HepG2 (cell line): ENCODE measurements at places on chromosomes 16 and 17. TPM values are rescaled to one million over a fixed set of nuclear protein-coding genes. Genes with fewer than 3 reads are reported as not detected.

Gene C17orf78
- not detected in 2 replicates for total RNA-seq

GRCh38 chr17:64138441-64138840 is 8.5 kb upstream of the ERN1 start:
- DNase-seq: no peak

DNA sequence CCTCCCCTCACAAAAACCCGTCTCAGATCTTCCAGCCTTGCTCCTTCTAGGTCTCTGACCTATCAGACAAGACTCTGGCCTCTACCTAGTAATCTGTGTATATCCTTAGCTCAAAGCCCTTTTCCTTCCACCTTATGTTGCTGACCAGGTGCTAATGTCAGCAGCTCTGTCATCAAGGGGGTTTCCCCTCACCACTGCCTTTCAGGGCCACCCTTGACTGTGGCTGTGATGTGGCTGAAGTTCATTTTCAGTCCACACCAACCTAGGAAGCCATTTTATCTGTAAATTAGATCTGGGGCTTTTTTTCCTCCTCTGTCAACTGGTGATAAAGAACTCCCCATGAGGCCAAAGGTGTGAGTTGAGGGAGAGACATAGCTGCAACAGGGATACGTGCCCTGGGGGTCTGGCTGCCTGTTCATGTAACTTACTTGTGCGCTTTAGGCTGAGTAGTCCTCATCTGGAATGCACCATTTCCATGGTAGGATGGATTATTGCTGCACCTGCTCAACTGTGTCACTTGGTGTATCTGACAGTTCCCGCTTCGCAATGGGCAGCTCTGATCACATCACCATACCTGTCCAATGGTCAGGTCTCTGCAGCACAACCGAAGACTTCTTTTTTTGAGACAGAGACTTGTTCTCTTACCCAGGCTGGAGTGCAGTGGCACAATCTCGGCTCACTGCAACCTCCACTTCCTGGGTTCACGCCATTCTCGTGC is 14.7 kb upstream of the RUNDC3A start:
- no peak for DNase-seq

Gene CCDC78
- 0.53 TPM in 1 of 2 replicates, not detected in the other for total RNA-seq

Gene KRT14
- total RNA-seq: not detected in 2 replicates

- no peak for DNase-seq
Measured at GRCh38 chr17:28366605-28367004, 1.6 kb upstream of the SEBOX start.

DNA sequence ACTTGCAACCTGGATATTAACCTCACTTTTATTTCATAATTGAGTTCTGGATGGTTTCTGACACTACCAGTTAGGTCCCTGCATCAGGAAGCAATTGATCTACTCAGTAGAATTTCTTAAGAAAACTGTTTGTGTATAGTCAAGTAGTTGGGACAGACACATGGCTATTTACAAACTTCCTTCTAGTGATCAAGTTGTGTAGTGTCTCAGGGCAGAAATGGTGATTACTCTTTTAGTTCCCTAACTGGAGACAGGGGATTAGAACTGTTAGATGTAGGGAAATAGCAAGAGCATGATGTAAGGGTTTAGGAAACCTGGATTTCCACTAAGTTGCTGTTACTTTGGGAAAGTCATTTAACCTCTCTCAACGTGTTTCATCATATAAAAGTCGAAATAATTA is 30.4 kb downstream of the TMEM100 start:
- DNase-seq: no peak

- DNase-seq: no peak
Measured at GRCh38 chr16:84874553-84874952, 54.8 kb downstream of the CRISPLD2 start.

- no peak for DNase-seq
Measured at GRCh38 chr16:50531359-50531758, 16.8 kb upstream of the NKD1 start.

GRCh38 chr16:67242138-67242730 is 5.0 kb downstream of the FHOD1 start:
- DNase-seq: no peak

Gene RNF222
- total RNA-seq: not detected in 2 replicates

- no peak for DNase-seq
Measured at GRCh38 chr16:49464877-49465504, 91.4 kb downstream of the C16orf78 start.

Gene PRKCB
- total RNA-seq: not detected in 2 replicates

GRCh38 chr17:81272616-81273015 is 22.5 kb downstream of the SLC38A10 start:
- DNase-seq: no peak

GRCh38 chr16:47873434-47873833 is 282.4 kb downstream of the ABCC12 start:
- peak; percentile 11 for DNase-seq

DNA sequence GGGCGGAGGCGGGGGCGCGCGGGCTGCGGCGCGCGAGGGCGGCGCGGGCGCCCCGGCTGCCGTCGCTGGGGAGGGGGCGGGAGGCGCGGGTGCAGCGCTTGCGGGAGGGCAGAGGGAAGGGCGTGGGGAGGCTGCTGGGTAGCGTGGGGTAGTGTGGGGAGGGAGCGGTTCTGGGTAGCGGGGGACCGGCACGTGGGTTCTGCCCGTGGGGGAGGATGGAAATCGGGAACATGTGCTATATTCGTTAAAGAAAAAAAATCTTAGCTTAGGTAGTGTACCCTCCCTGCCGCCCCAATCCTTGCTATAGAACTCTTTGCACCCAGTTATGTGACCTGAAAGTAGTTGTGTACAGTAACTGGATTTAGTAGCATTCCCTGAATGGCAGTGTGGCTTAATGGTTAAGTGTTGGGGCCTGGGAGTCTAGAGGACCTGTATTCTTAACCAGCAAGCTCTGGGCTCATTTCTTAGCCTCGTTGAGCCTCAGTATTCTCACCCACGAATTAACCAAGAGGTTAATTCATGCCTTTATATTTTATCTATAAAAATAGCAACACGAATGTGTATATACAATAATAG is 646 bp downstream of the RABEP1 start:
- no peak for DNase-seq

DNA sequence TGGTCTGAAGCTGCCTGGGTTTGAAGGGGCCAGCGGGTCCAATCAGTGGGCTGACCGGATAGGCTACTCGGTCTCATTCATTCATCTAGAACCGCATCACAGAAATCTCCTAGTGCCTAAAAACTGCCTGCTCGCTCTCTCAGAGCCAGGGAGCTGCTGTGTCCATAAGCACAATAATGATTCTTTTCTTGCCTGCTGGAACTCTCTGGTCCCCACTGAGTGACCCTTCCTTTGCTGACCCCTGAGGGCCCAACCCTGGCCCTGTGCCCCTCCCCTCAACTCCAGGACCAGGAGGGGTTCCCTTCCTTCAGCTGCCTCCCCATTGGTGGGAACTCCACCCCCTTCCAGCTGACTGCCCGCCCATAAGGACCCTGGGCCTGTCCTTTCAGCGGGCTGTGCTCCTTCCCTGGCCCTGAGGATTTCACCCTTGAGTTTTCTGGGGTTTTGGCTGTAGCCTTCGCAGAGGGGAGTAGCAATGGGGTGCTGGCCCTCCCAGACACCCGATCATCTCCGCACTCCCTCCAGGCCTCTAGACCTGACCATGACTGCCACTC is 39.5 kb upstream of the DNAH9 start:
- DNase-seq: no peak

DNA sequence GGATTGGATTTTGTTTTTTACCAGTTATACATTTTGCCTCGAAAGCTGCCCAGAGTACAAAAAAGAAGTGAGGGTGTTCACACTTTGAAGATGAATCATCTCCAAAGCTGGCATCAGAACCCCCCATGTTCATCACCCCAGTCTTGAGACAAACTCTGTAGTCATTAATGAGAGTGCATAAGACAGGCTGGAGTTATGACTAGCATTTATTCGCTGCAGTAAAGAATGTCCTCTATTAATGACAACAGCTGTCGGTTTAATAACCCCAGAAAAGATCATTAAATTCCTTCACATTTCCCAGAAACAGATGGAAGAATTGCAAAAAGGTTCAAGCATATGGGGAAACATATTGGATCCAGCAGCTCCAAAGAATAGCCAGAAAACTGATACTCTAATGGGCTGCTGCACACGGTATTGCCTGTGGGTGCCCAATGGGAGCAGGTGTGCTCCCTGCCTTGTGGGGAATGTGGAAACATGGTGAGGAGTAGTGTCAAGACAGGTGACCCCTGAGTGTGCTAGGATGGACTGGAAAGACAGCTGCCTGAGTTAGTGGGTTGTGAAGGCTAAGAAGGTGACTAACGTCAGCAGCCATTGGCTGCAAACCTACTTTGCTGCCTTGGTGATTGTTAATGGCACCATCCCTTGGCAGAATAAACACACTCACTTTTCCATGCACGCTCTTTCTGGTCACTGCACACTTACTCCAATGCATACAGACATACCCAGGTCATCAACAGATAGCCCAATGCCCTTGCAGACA is 81.9 kb downstream of the AIPL1 start:
- DNase-seq: no peak

- no peak for DNase-seq
Measured at GRCh38 chr16:69717066-69717465, 9.3 kb downstream of the NQO1 start.

- no peak for DNase-seq
Measured at GRCh38 chr17:12078791-12079190, 58.1 kb downstream of the MAP2K4 start.

Gene USP6
- total RNA-seq: 0.04 TPM in 2 replicates

Gene PRR35
- 0.07 TPM in 1 of 2 replicates, not detected in the other for total RNA-seq

Gene GAS2L2
- total RNA-seq: not detected in 2 replicates

DNA sequence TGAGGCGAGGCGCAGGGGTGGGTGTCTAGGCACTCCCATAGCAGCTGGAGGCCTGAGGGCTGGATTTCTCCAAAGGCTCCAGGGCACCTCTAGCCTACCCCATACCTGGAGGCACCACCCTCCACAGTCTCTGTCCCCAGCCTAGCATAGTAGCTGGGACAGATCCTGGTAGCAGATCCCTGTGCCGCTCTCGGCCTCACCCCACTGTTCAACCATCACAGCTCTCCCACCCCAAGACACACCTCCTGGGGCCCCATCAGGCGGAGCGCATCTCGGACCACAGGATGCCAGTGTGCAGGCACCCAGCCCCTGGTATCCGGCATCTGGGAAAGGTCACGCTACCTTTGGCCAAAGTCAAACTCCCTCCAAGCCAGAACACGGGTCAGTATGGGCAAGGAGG is 7.1 kb downstream of the BTBD17 start:
- DNase-seq: no peak

- DNase-seq: peak; percentile 40
Measured at GRCh38 chr17:74513987-74514631, 17.2 kb downstream of the CD300LB start.

Gene TLCD2
- 0.84 and 1.1 TPM in 2 replicates for total RNA-seq

Gene FNDC8
- total RNA-seq: not detected in 2 replicates

- DNase-seq: no peak
Measured at GRCh38 chr16:73527187-73527586, 479.3 kb upstream of the ZFHX3 start.

DNA sequence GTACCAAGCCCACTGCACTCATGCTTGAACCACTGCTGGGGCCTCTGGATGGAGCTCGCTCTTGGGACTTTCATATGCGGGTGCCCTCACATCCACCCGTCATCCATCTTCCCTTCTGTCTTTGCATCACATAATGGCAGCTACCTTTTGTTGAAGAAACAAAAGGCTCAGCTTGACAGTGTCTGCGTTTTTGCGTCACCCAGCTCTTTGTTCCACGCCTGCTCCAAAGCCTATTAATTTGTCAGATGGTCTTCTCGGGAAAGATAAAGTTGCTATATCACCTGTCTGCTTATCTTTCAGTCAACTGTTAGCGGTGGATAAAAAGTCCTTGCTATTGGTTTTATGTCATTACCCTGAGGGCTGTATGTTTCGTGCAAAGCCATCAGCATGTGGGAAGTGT is 18.1 kb upstream of the BCO1 start:
- DNase-seq: no peak

DNA sequence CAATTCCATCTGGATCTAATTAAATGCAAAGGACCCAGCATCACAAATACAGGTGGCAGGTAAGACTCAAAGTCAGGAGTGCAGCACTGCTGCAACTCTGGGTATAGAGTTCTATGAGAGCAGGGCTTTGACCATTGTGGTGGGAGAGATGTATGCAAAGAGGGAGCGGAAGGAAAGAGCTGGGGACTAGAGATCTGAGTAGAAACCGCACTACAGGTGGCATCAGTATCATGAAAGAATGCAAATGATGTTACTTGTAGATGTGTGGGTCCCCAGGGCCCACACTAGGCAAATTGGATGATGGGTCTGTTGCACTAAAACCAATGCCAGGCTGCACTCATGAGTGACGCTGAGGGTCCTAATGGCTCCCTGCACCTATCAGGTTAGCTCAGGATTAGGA is 287.1 kb upstream of the ASIC2 start:
- no peak for DNase-seq

DNA sequence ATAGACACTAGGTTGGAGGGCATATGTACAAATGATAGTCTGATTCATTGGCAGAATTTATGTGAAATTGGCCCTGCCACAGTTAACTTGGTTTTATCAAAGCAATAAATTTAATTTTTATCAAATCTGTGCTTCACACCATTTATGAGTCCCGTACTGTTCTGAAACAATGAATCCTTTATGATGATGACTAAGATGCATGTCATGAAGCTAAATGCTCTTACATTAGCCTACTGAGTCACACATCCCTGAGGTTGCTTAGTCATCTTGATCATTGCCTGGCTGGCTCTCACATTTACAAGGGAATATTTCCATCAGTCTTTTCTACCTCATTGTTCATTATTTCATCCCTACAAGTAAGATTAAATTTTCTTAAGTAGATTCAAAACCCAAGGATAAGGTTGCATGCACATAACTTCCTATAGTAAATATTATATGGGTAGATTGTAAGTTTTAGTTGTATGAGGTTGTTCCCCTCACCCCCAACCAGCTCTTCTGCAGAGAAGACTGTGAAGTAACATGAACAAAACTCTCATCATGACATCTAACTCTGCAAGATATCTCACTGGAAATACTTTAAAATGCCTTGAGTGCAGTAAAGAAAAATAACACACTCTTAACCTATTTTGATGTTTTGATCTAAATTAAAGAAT is 170.7 kb downstream of the CYB561 start:
- peak; percentile 40 for DNase-seq

Gene CLEC3A
- total RNA-seq: not detected in 2 replicates

GRCh38 chr17:1490643-1491442 is 1.6 kb downstream of the MYO1C start:
- DNase-seq: peak; percentile 35

DNA sequence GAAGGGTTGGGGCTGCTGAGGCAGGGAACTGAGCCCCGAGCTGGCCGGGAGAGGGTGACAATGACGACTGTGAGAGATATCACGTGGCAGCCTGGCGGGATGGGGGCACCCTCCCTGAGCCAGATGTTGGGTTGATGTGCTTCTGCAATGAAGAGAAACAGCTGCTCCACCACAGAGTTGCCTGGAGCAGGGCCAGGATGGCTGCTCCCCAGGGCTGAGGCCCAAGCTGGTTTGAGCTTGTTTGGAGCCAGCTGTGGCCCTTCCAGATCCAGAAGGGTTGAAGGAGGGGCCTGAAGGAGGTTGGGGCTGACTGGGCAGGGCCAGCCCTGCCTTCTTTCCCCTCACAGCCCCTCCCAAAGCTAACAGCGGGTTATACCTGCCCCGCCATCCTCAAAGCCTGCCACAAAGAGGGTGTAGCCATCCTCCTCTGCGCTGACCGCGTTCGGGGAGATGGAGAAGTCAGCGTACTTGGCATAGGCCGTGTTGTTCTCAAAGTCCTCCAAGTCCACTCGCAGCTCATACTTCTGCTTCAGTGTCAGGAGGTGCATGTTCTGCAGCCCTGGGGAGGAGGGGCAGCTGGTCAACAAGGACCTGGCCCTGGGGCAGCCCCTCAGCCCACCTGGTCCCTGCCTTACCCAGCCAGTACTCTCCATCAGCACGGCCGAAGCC is 2.1 kb downstream of the MFAP4 start:
- DNase-seq: no peak

Gene FBXW10
- total RNA-seq: 0.04 TPM in 1 of 2 replicates, not detected in the other

GRCh38 chr17:41176744-41177387 is 1.2 kb downstream of the KRTAP4-2 start:
- no peak for DNase-seq
